ENCODE measurements at places on chromosomes 5 and 9. TPM values are rescaled to one million over a fixed set of nuclear protein-coding genes. Genes with fewer than 3 reads are reported as not detected.

The FOXB2 gene
- total RNA-seq = not detected

The SLC25A51 gene
- 25.5 TPM for total RNA-seq

- DNase-seq = no peak
Observed at GRCh38 chr9:70791936-70792335, 329.5 kb downstream of the TRPM3 start.

The CCNJL gene
- 1.6 TPM for total RNA-seq

GRCh38 chr5:62790348-62790747 is 211.7 kb downstream of the LRRC70 start:
- no peak for DNase-seq

The PDCD1LG2 gene
- 2.4 TPM for total RNA-seq

- no peak for DNase-seq
Observed at GRCh38 chr5:162487528-162488525, 420.3 kb downstream of the GABRG2 start.

- no peak for DNase-seq
Observed at GRCh38 chr5:41087461-41087860, 16.3 kb upstream of the MROH2B start.

The BTNL3 gene
- total RNA-seq = not detected

DNA sequence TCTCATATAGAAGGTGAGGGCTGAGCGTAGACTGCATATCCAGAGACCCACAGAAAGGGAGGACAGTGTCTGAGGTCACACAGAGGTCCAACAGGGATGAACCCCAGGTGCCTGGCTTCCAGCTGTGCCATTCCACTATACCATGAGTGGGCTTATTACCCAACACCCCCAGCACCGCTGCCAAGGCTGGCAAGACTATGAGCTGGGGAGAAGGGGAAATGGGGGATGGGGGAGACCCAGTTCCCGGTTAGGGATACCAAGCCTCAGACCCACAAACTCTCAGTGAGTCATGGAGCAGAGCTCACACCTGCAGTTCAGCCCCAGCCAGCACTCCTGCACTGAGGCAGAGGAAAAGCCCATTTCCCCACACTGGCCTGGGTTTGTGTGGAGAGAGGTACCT is 106.4 kb downstream of the PSD2 start:
- DNase-seq = peak; percentile 29

The ARL14EPL gene
- not detected for total RNA-seq

The SLC6A7 gene
- not detected for total RNA-seq

The TMEM141 gene
- 96.5 TPM for total RNA-seq

The LCN2 gene
- total RNA-seq = 198 TPM

The SRD5A1 gene
- total RNA-seq = 13.1 TPM

DNA sequence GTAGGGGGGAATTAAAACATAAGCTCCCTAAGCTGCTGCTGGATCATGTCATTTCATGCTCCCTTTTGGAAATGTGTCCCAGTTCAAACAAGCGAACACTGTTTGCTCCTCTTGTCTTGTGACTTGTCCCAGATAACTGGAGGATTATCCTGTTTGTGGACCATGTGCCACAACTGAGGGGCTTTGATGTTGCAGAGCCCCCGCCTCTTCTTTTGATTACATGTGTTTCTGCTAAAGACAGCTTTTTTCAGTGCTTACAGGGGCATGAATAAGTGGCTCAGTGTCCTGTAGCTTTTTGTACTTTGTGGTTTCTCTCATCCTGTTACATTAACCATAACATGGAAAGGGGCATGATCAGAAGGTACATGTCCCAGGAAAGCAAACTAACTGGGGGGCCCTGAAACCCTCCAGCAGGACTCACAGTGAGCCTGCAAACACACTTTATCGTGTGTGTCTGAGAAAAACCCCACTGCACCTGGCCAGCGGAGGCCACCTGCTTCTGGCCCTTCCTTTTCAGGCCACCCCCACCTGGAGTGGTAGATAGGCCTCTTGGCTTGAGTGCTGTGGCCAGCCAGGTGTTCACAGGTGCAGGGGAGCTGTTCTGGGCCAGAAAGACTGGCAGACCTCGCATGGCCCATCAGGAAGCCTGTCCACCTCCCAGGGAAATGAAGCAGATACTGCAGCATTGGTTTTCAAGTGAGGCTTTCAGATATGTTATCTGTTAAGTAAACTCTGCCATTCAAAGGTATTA is 285.6 kb downstream of the FANCC start:
- DNase-seq = no peak

- peak; percentile 7 for DNase-seq
Observed at GRCh38 chr5:132059696-132060500, 557 bp upstream of the IL3 start.

DNA sequence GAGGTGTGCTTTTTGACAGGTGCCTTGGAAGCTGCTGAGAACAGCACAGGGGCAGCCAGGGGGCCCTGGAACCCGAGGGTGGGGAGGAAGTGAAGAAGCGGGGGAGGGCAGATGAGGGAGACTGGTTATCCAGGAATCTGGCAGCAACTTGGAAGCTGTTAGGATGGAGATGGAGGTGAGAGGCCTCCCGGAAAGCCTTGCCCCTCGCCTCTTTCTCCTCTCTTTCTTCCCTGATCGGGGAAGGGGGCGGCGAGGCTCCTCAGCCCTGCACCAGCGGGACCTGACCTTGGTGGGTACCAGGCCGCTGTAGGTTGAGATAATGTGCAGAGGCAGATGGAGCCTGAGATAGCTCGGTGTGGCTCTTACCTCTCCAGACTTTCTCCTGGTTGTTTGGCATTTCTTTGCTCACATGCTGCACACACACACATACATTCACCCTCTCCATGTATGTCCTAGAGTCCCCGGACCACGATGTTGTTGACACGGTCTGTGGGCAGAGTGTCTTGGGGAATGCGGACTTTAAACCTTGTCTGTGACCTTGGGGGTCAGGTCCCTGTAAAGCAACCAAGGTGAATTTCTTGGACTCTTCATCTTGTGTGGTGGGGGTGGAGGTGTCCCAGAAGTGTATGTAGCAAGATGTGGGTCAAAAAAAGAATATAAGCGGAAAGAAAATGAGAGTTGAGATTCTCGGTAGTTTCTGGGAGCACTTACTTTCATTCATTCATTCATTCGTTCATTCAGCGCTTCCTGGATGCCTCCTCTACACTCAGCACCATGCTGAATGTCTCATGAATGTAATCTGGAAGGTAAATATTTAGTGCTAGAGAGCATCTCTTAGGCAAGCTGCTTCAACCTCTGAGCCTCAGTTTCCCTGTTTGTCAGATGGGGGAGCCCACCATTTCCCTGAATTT is 1.6 kb downstream of the WWC1 start:
- no peak for DNase-seq

- DNase-seq = no peak
Observed at GRCh38 chr5:126280846-126281245, 142.4 kb upstream of the GRAMD2B start.

DNA sequence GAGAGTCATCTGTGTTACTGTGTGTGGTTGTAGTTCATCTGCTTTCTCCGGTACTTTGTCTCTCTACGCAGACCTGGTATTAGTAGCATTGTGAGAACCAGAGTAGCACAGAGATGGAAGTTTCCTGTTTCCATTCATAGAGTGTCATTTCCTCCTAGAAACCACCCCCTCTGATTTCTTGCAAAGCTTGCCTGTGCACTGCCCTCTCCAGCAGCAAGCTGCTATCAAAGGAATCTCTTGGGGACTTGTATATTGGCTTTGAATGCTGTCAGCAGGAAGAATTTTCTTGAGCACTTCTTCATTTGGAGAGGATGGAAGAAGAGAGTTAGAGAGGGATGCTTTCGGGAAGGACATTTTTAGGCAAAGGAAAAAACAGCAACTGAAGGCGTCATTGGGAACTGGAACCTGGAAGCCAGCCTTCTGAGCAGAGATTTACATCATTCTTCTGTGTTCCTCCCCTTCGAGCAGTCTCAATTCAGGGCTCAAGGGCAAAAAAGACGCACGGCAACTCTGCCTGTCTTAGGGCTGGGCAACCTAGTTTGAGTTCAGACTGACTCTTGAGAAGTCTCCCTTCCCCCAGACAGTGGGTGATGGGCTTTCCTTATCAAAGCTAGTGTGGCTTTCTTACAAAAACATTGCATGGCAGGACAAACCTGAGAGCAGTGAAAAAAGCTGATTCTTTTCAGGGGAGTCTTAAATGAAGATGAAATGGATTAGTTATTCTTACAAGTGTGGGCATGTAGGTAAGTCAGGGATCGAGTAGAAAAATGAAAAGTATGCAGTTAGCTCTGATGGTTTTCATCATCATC is 226.3 kb downstream of the AOPEP start:
- peak; percentile 29 for DNase-seq

The TDRD7 gene
- 15.0 TPM for total RNA-seq

GRCh38 chr5:87499478-87500410 is 87.0 kb upstream of the CCNH start:
- no peak for DNase-seq

The GPR151 gene
- not detected for total RNA-seq

The PCDHGA9 gene
- total RNA-seq = 7.6 TPM

DNA sequence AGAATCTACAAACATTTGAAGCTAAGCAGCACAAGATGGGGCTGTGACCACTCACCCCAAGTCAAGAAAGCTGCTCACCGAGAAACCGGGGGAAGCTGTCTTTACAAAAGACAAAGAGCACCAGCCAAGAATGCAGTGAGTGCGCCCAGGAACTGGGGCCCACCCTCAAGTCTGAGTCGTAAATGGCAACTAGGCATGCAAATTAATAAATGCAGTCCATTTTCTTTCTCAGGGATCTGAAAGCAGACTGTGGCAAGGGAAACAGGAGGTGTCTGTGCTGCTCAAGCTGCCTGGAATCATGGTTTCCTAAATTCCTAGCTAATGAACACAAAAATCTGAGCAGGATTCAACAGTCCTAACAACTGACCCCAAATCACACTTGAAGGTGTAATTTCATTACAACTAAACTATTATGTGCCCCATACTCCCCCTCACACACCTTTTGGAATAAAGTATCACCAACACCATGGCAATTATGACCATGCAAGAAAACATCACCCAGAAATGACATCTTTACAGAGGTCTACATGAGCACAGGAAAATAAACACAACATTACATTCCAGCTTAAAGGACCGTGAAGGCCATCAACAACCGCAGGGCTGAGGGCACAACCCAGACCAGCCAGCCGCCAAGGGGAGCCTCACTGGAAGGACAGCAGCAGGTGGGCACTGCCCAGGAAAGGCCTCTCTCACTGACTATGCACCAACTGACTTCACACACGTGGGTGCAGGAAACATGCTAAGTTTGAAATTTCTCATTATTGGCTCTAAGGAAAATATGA is 17.6 kb downstream of the NSUN2 start:
- peak; percentile 27 for DNase-seq

DNA sequence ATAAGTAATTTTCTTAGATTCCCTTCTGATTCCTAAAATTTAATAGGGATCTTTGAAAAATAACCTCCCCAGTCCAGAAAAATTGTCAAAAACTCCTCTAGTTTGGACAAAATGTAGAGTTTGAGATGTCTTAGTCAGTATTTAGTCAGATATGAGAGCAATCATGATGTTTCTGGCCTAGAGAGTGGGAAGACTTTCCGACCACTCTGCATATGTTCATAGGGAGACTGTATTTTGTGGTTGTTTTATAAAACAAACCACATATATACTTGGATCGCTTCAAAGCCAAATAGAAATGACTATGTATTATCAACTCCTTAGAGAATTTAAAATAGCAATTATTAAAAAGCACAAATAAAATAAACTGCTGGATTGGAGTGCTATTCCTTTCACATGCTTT is 15.8 kb downstream of the ZFAND5 start:
- DNase-seq = no peak

DNA sequence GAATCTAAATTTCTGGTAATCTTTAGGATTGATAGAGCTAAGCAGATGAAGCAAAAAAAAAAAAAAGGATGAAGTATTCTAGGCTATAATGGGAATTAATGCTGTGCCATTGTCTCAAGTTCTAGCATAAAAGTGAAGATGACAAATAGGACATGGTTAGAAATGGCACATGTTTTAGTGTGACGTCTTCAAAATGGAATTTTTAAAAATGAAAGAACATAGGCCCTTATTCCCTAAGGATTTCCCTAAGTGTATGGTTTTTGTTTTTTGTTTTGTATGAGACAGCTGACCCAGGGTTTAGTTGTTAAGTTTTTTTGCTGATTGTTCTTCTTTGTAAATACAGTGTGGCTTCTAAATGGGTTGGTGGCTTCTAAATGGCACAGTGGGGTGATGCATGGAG is 7.1 kb downstream of the TLE4 start:
- DNase-seq = no peak

The PCDHGA11 gene
- total RNA-seq = 3.6 TPM

The ARHGEF37 gene
- 21.8 TPM for total RNA-seq

- no peak for DNase-seq
Observed at GRCh38 chr9:136882109-136882946, 4.0 kb upstream of the TRAF2 start.

DNA sequence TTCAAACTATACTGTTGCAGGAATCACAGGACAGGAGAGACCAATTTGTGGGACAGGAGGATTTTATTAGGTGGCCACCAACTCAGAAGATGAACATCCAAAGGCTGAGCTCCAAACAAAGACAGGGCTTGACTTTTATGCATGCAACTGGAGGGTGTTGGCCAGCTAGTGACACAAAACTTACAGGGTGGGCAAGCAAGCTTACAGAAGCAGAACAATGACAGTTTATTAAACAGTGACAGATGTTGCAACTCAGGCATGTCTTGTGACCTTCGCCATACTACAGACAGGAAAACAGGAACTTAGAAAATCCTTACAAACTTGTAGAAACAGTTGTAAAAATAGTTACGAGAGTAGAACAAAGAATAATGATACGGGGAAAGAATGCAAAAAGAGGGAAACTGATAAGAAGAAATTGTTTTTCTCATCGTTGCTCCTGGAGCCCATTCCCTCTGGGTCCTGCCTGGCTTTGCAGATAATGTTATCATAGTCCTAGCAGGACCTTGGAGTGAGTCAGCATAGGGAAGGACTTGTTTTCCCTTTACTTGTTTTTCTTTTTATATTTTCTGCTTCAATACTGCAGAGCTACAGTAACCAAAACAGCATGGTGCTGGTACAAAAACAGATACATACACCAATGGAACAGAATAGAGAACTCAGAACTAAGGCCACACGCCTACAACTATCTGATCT is 2083.0 kb upstream of the ACO1 start:
- no peak for DNase-seq

GRCh38 chr9:16732546-16732945 is 137.9 kb downstream of the BNC2 start:
- no peak for DNase-seq

GRCh38 chr5:166493612-166494011 is 1797.8 kb upstream of the WWC1 start:
- no peak for DNase-seq

DNA sequence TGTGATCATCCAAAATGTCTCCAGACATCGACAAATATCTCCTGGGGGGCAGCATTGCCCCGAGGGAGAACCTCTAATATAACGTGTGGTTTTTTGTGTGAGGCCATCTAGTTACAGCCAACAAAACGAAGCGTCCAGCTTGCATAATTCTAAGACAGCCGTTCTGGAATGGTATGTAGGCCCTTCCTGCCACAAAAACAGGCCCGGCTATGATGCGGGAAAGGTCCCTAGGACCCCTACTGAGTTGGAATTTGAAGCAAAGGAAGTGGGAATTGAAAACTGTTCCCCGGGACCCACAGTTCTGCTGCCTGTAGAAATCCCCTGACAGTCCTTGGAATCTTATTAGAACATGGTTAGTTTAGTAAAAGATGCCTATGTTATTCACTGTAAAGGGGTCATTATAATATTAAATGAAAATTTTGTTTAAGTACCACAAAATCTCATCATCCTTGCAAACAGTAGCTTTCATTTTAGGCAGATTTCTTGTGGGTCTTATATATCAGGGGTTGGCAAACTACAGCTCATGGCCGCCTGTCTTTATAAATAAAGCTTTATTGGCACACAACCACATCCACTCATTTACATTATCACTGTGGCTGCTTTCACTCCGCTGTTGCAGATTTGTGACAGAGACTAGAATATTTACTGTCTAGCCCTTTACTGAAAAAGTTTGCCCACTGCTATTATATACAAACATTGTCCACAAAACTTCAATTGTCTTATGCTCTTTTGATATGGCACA is 70.7 kb downstream of the MSX2 start:
- DNase-seq = no peak
